ENCODE measurements at places on chromosomes 1 and 21. TPM values are rescaled to one million over a fixed set of nuclear protein-coding genes. Genes with fewer than 3 reads are reported as not detected.

SLAMF1 gene
- not detected for total RNA-seq

DNA sequence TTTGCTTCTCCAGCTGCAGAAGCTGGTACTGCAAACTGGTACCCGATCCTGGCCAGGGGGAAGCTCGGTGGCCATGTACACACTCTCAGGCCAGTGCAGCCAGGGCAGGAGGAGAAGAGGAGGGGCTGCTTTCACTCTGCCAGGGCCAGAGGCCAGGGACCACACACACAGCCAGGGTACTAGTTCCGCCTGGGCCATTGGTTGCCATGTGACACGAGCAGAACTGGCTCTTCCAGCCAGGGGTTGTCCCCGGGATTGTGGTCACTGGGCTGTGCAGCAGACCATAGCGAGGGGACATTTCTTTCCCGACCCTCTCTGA, 3.7 kb upstream of the SHISAL2A start:
- DNase-seq: no peak

- DNase-seq: no peak
Observed at GRCh38 chr1:167330601-167331293, 110.1 kb downstream of the POU2F1 start.

AIM2 gene
- not detected for total RNA-seq

DNA sequence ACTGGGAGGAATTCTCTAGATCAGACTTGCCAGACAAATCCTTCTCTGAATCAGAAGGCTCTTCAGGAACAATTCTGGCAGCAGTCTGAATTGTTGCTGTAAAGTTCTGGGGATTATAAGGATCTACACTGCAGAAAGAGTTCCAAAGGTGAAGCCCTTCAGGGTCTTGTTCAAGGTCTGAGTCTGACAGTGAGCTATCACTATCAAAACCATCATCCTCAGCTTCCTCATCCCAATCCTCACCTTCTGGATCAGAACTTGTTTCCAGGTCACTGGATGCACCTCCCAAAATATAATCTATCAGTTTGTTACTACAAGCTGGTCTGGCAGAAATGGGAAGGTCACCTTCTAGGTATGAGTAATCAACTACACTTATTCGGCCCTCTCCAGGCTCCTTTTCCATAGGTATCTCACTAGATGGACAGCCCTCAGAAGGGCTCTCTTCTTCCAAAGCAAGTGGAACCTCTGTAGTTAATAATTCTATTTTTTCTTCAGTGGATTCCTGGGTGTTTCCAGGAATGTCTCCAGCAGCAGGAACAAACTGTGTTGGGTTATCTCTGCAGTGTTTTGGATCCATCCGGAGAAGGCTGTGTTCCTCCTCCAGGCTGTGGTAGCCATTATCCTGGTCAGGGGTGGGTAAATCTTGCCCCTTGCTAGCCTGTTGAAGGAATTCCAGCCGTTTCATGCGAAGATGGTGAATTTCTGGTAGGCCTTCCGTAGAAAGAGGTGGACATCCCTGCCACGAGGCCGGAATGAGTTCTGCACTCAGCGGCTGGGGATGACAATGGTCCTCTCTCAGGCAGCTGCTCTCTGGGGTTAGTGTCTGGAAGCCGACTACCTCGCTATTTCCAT, 1.6 kb downstream of the PPP1R15B start:
- no peak for DNase-seq

FCRL4 gene
- total RNA-seq: not detected

DNA sequence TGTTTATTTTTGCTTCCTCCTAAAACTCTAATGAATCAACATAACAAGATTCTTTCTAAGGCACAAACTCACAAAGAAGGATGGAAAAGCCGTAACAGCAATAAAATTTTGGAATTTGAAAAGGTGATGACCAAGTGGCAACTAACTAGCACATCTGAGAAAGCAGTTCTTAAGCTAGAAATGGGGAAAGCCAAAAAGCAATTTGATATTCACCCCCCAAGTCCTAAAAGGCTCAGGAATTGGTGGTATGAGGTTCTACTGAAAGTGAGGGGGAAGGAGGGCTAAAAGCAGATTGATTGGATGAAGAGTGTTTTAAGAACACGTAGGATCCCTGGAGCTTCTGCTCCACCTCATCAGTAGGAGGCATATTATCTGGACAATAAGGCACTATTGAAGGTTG, 43.4 kb upstream of the FBXO28 start:
- no peak for DNase-seq

- DNase-seq: no peak
Observed at GRCh38 chr1:52102336-52103013, 39.4 kb upstream of the ZFYVE9 start.

TRAF5 gene
- 17.0 TPM for total RNA-seq

PLA2G5 gene
- total RNA-seq: not detected

APH1A gene
- total RNA-seq: 165 TPM

INSRR gene
- total RNA-seq: not detected

DNA sequence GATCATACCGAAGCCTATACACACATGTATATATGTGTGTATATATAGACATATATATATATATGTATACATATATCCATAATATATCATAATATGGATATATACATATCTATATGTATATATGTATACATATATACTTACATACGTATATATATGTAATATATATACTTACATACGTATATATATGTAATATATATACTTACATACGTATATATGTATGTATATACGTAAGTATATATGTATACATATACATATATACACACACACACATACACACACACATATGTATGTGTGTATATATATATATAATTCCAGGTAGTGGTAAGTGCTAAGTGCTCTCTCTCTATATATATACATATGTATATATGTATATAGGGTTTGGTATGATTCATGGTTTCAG, 9.7 kb upstream of the TMEM35B start:
- no peak for DNase-seq

SIKE1 gene
- 46.6 TPM for total RNA-seq

ACADM gene
- 32.5 TPM for total RNA-seq

GRCh38 chr1:163076044-163076443, 6.9 kb downstream of the RGS4 start:
- DNase-seq: no peak

GPR25 gene
- not detected for total RNA-seq

DNA sequence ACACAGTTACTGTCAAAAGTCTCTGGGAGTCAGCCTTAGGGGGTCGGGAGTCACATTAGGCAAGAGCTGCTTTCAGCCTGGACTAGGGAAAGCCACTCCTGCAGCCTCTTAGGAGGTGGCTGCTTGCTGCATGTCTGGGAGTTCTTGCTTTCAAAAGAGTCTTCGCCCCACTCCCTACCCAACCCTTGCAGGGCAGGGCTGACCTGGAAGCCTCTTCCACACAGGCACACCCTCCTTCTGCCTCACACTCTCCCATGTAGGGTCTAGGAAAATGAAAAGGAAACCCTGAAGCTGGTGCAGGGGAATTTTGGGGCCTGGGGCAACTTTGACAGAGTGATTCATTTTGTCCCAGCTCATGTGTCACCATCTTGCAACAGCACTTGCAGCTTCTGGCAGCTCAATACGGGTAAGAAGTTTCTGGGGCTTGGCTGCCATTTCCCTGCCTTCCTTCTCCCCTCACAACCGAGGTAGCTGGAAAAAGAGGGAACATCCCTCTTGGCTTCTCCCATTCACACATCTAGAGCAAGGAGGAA, 37.3 kb downstream of the KCND3 start:
- no peak for DNase-seq

DNA sequence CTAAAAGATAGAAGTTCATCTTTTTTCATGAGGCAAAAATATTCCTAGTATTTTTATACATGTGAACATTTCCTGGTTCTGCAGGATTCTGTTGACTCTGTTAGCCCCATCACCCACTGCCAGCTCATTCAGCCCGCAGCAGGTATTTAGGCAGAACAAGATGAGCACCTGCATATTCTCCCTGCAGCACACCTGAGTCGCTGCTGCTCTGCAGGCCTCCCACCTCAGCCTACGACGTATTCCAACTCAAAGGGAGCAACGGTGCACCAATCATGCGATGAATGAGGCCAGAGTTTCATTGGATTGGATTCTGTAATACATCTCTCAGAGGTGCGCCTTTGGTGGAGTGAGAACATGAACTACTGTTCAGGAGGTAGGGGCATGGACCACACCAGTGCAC, 87.6 kb downstream of the CNIH3 start:
- DNase-seq: no peak

TSSK3 gene
- total RNA-seq: 1.1 TPM

GRCh38 chr21:39805983-39806382, 61.0 kb downstream of the IGSF5 start:
- DNase-seq: no peak

GRCh38 chr1:235943581-235944114, 76.9 kb upstream of the LYST start:
- DNase-seq: no peak

DNA sequence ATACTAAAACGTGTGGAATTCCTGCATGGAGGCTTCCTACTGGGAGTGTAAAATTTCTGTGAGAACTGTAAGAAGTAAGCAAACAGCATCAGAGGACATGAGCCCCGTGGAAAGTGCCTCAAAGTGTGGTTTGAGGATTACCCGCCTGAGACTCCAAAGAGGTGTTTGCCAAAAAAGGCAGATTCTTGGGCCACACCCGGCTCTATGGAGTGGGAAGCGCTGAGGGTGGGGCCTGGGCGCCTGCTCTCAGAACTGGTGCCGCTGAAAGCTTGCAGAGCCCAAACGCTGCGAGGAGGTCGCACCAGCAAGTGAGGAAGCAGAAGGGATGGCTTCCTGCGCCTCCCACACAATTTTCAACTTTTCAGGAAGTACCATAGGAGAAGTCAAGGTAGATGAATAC, 43.0 kb upstream of the PSEN2 start:
- DNase-seq: no peak

DNA sequence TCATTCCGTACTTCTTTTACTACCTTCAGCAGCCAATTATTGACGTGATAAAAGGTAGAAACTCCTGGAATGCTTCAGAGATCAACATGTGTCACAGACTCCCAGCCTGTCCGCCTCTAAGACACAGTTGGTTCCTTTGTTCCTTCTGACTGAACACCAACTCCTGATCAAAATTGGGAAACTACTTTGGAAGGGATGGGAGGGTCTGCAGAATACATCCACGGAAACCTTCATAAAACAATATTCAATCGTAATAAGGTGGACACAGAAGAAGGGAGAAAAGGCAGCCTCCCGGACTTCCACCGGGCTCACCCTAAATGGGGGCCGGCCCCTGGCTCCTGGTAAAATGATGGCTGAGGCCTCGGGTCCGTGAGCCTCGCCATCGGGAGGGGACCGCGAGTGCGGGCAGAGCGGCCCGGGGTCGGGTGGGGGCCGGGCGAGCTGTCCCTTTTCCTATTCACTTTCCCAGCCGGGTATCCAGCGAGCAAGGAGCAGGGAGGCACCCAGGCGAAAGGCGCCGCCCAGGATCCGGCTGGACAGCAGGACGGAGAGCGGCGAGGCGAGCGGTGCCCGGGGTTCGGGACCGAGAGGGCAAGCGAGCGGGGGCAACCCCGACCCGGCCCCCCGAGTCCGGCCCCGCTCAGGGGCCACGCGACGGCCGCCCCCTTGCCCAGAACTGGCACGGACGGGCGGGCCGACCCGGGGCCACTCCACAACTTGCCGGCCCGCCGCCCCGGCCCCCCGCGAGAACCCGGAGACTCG, 805 bp downstream of the NRIP1 start:
- no peak for DNase-seq

PLPPR5 gene
- total RNA-seq: not detected

DMRTA2 gene
- total RNA-seq: not detected

DNA sequence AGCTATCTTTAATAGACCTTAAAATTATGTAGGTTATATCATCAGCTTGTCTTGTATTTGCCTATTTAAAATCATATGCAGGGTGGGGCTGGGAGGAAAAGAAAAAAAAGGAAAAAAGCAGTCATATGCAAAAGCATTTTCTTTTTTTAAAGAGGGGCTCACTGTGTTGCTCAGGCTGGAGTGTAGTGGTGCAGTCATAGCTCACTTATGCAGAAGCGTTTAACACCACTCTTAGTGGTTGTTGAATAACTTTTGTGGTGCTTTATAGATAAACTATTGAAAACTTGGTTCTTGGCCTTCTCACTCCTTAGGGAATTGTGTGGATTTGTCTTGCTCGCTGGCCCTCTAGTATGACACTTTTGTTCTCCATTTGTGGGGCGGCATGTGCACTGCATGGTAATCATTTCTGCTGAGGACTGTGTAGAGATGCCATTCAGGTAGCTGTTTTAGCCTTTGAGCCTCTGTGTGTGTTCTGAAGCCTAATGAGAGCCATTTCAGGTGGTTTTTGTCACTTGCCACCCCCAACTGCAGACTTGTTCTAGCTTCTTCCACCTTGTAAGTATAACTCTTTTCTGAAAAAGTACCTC, 77.8 kb downstream of the KIF1B start:
- no peak for DNase-seq

DNA sequence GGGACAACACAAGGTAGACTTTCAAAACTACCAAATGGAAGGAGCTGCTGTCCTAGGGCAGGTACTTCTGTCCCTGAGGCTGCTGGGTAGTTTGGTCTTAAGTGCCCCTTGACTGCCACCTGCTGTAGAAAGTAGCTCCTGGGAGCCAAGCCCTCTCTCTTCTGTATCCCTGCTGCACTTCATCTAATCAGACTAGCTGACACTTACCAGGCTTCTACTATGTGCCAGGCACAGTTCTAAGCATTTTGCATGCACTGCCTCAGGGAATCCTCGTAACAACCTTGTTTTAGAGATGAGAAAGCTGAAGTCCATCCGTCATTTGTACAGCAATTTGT, 15.9 kb upstream of the SRSF4 start:
- peak; percentile 39 for DNase-seq

- DNase-seq: no peak
Observed at GRCh38 chr1:83500987-83501591, 497.8 kb downstream of the TTLL7 start.

SAMD11 gene
- not detected for total RNA-seq

ERG gene
- 223 TPM for total RNA-seq

NPR1 gene
- total RNA-seq: 9.8 TPM

GRCh38 chr1:210074904-210075303, 136.9 kb downstream of the SYT14 start:
- DNase-seq: no peak

BTBD8 gene
- total RNA-seq: 1.7 TPM
